Brain (organoid and tissue), 16 donors: ENCODE measurements at places on chromosomes 16 and 17.

GRCh38 chr17:81609541-81610311, 27.2 kb downstream of the NPLOC4 start:
- DNase-seq, result no peak

DNA sequence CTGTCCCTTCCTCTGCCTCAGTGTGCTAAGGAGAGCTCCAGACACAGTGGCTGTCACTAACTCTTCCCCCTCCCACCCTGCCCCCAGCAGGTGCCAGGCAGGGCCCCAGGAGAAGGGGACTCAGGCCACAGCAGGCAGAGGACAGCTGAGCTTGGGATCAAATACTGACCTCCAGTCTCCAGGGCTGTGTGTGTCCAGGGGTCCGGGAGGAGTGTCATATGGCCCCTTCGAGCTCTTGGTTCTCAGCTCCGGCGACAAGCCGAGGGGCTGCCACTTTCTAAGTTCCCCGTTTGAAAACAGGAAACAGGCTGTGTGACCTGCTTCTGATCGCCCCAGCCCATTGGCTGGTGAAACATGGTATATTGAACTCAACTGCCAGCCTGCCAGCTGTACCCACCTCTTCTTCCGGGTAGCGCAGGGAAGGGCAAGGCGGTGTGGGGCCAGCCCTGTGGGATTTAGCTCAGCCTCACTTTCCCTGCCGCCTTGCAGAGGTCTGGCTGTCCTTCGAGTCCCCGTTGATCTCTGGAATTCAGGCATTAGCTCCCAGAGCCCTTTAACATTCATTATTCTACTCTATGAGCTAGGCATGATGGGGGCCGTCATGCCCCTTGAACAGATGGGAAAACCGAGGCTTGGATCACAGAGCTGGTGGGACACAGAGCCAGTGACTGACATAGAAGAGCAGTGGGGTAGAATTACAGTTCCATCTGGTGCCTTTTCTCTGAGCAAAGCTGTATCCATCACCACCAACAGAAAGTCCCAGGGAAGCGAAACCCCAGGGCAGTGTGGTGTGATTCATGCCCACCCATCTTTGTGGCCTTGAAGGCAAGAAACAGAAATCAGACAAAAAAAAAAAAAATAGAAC, at the start of gene SNX20:
Gene SNX20, minus strand, starts transcription at position 292 of the 865 bp plus-strand sequence. CDS start 3,786 bp downstream, outside the sequence.
- no peak for DNase-seq

DNA sequence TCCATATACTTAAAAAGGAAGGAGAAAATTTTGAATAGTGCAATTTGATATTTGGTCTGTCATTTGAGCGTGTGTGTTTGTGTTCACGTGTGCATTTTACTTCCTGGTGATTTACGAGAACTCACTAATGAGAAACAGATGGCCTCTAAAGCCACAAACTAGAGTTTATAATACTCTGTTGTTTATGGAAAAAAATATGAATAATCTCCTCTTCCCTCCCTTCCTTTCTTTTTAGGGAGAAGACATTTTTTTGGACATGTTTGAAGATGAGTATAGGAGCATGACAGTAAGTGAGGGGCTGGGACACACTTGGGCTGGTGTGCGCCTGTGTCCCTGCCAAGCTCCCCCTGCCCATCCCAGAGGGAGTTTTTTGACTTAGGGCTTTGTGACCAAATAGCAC, 102.7 kb downstream of the CLEC16A start:
- no peak for DNase-seq

DNA sequence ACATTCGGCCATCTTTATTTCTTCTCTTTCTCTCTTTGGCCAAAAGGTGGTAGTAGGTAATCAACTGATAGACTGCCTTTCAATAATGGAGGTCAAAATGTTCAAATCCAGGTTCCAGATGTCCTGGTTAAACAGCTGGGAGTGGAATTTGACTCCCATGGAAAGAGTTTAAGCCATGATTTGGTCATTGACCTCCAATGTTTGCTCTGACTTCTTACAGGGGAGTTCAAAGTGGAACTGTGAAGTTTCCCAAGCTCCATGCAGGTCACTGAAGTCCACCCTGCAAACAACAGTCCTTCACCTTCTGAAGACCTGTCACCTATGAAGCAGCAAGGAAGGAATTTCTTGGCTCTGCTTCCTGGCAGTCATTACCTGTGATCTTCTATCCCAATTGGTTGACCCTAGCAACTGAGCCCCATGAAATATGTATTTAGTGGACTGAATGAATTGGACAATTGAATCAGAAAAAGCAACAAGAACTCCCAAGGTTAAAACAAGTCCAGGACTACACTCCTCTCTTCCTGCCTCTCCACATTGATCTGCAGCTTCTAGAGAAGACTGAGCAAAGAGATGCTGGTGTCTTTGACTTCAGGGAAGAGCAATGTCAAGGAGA, 28.0 kb upstream of the SOX9 start:
- no peak for DNase-seq
